ENCODE measurements at places on chromosomes 6 and 20.

DNA sequence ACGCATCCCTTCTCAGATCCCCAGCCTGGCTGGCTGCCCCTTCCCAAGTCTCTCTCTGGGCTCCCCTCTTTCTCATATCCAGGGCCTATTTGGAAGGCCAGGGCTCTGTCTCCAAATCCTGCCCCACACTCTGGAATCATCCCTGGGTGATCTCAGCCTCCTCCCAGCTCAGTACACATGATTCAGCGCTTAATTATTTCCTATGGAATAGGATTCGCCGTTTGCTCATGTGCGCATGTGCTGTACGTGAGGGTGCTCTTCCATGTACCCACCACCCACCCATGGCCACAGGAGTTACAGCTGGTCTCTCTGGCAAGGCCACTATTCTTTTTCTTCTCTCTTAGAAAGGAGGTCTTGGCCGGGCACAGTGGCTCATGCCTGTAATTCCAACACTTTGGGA, 81.7 kb upstream of the FOXP4 start:
- no peak for DNase-seq

GRCh38 chr20:49641683-49642656, 71.7 kb downstream of the B4GALT5 start:
- DNase-seq: no peak

GRCh38 chr6:166194914-166195859, 27.5 kb upstream of the TBXT start:
- no peak for DNase-seq

DNA sequence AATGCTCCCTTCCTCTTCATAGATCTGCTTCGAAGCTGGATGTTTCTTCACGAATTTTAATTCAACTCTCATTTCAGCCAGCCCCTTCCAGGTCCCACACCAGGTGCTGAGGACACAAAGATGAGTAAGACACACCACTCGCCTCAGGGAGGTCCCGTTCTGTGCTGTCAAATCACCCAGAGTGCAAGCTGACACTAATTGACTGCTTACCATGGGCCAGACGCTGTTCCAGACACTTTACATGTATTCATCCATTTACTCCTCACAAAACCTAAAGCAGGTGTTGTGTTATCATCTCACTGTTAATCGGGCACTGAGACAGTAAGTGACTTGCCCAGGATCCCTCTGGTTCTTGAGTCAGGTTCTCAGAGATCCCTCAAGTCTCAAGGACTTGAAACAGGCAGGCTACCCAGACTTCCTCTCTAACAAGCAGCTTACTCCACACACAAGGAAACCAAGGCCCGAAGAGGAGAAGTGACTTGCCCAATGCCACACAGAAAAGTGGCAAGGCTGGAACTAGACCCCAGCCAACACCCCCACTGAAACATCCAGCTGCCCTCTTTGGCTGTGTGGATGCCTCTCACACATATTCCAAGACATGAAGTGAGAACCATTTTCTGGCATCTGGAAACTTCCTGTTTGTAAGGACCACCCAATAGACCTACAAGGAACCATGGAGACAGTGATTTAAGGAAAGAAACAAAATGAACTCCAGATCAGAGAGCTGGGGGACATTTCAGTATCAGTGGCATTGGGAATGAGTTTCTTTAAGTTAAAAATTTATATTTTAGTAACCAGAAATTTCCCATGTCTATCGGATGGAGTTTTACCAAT, 174.5 kb downstream of the CDC5L start:
- no peak for DNase-seq

DNA sequence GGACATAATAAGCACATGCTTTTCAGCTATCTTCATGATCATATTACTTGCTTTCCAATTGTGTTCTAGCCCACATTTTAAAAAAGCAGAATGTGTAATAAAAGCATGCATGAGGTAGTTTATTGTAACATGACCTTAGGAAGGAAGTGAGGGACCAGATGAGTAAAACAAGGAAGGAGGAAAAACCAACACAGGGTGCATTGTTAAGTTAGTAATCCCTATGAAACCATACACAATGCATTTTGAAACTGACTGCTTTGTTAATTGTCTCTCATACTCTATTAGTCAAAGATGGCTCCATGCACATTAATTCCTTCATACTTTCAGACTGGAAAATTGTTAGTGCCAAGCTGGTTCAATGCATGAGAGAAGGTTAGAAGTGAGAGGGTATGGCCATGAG, 37.7 kb upstream of the CENPW start:
- no peak for DNase-seq

DNA sequence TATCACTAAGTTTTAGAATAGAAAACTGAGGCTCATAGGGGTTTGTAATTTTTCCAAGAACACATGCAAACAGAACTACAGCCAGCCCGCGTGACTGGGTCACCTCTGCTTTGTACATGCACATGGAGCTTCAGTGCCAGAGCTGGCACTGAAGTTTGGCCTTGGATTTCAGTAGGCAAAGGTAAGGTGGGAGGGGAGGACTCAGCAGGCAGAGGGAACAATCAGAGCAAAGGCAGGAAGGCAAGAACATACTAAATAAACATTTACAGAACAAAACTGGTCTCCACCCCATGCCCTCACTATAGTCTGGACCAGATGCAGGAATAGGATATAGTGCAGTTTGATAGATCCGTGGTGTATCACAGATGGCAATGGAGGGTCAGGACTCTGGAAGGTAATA, 13.6 kb upstream of the ABRACL start:
- no peak for DNase-seq

DNA sequence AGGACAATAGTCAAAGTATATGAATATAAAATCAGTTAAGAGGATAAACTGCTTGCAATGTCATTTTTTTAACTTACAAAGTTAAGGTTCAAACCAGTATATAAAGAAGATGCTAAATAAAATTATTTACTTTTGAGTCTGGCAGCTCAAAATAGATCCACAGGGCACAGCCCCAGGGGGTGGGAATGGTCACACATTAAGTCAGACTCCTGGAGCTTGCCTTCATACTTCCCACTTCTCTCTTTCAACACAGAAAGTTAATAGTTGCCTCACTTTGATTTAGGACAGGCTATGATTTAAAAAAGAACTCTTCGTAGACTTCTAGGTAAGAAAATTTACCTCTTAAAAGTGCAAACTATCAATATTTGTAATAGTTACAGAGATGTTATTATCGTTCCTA, 158.3 kb upstream of the RUNX2 start:
- no peak for DNase-seq

- DNase-seq: no peak
Measured at GRCh38 chr20:32523613-32524213, 61.4 kb downstream of the NOL4L start.
